Gastroesophageal sphincter (tissue), 4 donors: ENCODE measurements at places on chromosomes 2 and 18.

- ATAC-seq: no peak
Measured at GRCh38 chr2:239006622-239007285, 158.9 kb downstream of the TWIST2 start.

DNA sequence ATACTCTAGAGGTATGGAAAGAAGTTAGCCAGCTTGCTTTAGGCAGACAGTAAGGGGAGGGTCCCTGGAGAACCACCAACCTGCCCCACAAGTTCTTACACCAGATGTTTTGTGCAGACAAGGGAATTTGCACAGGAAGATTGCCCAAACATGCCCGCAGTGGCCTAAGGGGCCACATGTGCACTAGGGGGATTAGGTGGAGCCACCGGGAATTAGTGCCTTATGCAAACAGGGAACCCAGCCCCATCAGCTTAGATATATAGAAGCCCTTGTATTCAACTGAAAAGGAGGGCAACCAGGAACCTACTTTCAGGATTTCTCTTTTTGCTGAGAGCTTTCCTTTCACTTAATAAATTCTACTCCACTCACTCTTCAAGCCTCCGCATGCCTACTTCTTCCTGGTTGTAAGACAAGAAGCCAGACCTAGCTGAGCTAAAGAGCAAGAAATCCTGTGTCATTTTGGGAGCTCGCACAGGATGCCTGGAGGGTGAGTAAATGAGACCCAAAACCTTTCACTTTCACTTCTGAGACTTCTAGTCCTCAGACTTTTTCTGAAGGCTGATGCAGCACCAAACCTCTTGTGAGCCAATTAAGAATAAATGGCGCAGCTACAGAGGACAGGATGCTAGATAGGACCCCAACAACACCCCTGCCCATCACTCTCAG is 146.3 kb downstream of the GCA start:
- no peak for ATAC-seq

DNA sequence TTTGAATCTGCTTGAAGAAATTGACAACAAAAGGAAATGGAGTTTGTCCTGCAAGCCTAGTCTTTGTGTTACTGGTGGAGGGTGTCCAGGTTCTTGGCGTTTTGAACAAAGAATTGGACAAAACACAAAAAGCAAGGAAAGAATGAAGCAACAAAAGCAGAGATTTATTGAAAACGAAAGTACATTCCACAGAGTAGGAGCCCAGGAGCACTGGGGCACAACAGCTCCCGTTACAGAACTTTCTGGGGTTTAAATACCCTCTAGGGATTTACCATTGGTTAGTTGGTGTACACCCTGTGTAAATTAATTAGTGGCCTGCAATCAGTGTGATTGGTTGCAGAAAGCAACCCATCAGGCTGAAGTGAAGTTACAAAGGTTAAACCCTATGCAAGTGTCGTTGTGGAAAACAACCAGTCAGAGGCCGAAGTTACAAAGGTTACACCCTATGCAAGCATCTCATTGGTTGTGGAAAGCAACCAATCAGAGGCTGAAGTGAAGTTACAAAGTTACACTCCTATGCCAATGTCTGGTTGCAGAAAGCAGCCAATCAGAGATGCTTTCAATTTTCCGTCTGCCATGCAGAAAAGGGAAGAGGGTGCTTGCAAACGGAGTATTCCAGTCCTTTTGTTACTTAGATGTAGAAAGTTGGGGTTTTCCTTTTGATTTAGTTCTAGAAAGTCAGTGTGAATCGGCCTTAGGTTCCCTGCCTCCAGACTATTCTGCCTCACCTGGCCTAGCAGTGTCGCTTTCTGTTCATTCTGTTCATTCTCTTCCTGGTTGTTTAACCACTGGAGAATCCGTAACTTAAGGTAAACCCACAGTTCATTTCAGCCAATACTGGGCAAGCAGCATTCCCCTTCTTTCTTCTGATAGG is 47.6 kb upstream of the PTH2R start:
- no peak for ATAC-seq

- no peak for ATAC-seq
Measured at GRCh38 chr2:10204326-10205161, 82.0 kb downstream of the RRM2 start.

DNA sequence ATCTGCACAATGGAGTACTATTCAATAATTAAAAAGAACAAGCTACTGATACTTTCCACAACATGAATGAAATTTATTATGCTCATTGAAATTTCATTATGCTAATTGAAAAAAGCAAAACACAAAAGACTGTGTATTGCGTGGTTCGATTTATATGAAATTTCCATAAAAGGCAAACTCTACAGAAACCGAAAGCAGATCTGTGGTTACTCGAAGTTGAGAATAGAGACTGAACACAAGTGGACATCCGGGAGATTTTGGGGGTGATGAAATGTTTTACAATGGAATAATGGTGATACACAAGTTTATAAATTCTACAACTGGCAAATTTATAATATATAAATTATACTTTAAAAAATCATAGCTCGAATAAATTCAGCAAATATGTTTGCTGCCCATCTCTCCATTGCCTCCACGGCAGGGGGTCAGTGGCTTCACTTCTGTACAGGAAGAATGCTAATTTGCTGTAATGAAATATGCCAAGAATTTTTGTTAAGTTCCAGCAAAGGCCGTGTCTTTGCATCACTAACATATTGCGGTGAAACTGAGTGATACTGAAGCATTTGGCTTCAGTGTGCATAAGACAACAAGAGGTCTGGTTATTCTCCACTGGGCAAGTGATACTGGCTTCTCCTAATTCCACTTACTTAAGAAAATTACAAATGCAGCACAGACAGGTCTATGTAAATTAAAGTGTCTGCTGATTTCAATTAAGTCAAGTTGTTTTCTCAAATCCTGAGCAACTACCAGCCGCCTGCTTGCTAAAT is 96.7 kb downstream of the TMEM163 start:
- ATAC-seq: no peak

- ATAC-seq: no peak
Measured at GRCh38 chr2:111905990-111906735, 7.8 kb downstream of the MERTK start.

GRCh38 chr2:149885468-149885867 is 297.9 kb upstream of the MMADHC start:
- ATAC-seq: no peak
